Cerebellar nuclear complex (tissue), 1 donor: ENCODE measurements at places on chromosomes 11 and 22.

GRCh38 chr11:31790649-31791048 lies 20.5 kb downstream of the PAX6 start:
- no peak for DNase-seq

GRCh38 chr11:17519061-17519885 lies 24.9 kb downstream of the USH1C start:
- DNase-seq, result no peak

- DNase-seq, result no peak
Observed at GRCh38 chr11:134664447-134665187, 252.6 kb upstream of the B3GAT1 start.

- no peak for DNase-seq
Observed at GRCh38 chr11:44267006-44267749, 42.8 kb downstream of the ALX4 start.

DNA sequence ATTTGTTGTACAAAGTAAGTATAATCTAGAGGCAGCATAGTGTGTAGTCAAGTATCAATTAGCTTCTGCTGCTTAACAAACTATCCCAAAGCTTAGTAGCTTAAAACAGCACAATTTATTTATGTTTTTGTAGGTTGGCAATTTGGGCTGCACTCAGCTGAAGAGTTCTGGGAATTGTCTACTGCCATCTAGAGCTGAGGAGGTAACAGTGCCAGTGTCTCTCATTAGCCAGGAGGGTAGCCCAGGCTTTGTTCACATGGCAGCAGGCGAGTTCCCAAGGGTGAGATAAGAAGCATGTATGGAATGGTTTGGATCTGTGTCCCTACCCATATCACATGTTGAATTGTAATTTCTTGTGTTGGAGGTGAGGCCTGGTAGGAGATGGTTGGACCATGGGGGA lies 45.8 kb upstream of the SLN start:
- no peak for DNase-seq

DNA sequence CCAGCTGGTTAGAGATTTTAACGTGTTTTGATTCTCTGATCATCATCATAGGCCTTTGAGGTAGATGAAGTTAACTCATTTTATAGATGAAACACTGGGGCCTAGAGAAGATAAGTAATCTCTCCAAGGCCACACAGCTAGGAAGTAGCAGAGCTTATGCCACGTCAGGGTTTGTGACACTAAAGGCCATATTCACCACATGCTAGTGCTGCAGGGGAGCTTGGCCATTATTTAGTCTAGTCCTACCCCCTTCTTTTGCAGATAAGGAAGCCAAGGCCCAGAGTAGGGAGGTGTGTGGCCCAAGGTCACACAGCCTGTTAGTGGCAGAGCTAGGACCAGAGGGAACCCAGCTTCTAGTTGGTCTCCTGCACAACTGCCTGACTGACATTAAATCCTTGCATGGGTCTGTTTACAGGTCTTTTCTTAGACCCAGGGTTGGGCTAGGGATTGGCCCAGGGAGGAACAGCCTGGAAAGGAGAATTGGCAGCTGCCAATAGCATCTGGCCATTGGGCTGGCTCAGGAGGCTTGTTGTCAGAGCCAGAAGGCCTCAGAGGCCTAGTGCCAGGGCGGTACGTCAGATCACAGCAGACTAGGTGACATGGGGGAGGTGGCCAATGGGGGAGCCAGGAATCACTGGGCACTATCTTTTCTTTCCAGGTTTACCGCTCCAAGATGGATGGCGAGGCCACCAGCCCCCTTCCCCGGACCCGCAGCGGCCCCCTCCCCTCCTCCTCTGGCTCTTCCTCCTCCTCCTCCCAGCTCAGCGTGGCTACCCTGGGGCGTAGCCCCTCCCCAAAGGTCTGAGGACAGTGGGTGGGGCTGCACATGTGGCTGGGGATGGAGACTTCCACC lies 36.0 kb downstream of the PHLDB1 start:
- DNase-seq, result peak; percentile 45

DNA sequence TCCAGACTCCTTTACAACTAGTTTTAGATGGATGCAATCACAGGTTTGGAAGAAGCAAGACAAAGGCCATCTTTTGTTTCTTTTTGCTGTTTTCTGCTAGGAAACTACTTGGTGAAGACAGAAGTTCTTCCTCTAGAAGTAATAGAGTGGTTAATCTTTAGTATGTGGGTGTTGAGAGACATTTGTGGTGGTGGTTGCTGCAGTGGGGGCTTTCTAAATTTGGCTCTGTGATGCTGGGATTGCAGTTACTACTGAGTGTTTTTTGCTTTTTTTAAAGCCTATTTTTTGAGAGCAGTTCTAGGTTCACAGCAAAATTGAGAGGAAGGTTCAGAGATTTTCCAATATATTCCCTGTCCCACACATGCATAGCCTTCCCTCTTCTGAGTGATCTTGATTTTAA lies 120.0 kb downstream of the AASDHPPT start:
- no peak for DNase-seq

GRCh38 chr11:17238377-17238776 lies 30.6 kb upstream of the PIK3C2A start:
- DNase-seq, result no peak

GRCh38 chr11:68373815-68374501 lies 61.6 kb downstream of the LRP5 start:
- DNase-seq, result no peak

- DNase-seq, result no peak
Observed at GRCh38 chr11:124068601-124069110, 27.5 kb upstream of the OR10G7 start.

DNA sequence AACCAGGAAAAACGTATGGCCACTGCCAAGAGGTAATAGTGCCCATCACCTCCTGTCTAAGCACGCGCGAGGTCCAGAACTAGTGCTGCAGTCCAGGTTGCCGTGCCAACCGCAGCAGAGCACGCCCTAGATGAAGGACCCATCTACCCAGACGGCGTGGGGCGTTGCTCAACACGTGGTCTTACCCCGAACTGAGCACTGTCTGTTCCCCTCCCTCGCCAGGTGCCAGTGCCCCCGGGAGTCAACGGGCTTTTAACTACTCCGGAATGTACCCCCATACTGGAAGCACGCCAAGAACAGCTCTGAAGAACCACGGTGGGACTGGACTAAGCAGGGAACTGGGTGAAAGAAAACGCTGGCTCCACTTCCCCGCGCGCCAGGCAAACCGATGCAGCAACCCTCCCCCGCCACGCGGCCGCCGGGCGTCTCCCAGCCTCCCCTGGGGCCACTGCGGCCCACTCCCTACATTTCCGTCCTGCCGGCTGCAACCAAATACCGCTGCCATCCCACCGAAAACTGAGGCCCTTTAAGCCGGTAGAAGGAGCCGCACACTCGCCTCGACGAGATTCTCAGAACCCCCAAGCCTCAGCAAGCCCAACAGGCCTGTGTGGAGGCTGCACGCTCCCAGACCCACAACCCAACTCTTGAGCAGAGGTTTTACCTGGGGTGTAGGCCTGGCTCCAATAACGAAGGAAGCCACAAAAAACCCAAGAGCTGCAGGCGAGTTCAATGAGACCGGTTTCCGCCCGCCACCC lies at the start of gene HSPA8:
Gene HSPA8 (minus strand): TSS at position 734 of the 755 bp plus-strand sequence. CDS start 812 bp downstream, outside the sequence.
- no peak for DNase-seq

GRCh38 chr11:57798905-57799559 lies 37.4 kb downstream of the CTNND1 start:
- no peak for DNase-seq

GRCh38 chr11:2256293-2256913 lies 14.0 kb downstream of the ASCL2 start:
- no peak for DNase-seq
